ENCODE measurements at places on chromosomes 16 and 17.

- no peak for DNase-seq
Measured at GRCh38 chr16:17177242-17177958, 293.4 kb downstream of the XYLT1 start.

GRCh38 chr16:57373117-57373947 lies 1.0 kb downstream of the CX3CL1 start:
- DNase-seq, result no peak

DNA sequence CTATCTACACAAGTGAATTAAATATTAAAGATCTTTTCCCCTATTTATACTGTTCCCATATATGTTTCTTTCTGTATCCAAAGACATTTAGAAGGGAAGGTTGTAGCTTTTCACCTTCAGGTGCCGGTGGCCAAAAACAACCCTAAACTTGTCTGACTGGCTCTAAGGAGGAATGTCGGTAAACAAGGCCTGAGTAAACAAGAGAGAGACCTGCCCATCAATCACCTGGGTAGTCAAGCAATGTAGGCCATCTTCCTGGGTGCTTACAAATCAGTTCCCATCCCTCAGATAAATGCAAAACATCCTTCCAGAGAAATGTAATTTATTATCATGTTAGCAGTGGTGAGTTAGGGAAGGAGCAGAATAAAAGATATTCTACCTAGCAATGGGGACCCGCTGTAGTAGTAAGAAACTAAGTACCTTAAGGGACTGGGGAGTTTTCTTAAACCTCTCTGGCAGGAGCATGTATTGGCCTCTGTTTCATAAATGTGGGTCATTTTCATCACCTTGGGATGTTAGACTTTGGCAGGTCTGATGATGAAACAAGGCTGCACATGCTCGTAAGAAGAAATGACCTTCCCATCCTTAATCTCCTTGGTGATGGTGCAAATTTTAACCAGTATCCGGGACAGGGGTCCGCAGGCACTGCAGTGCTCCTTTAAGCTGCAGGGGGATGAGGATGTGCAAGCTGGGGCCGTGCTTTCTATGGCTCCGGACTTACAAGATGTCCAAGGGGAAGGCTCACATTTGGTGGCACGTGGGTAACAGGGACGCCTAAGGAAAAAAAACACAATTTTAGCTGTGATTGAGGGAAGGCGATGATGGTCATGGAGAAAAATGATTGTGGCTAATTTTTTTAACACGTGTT lies 8.4 kb downstream of the KRT39 start:
- DNase-seq, result no peak

GRCh38 chr16:84462296-84463210 lies 41.9 kb downstream of the MEAK7 start:
- DNase-seq, result no peak

- no peak for DNase-seq
Measured at GRCh38 chr16:78183437-78184237, 84.2 kb downstream of the WWOX start.

- no peak for DNase-seq
Measured at GRCh38 chr16:69924777-69925191, 26.4 kb upstream of the CLEC18A start.

DNA sequence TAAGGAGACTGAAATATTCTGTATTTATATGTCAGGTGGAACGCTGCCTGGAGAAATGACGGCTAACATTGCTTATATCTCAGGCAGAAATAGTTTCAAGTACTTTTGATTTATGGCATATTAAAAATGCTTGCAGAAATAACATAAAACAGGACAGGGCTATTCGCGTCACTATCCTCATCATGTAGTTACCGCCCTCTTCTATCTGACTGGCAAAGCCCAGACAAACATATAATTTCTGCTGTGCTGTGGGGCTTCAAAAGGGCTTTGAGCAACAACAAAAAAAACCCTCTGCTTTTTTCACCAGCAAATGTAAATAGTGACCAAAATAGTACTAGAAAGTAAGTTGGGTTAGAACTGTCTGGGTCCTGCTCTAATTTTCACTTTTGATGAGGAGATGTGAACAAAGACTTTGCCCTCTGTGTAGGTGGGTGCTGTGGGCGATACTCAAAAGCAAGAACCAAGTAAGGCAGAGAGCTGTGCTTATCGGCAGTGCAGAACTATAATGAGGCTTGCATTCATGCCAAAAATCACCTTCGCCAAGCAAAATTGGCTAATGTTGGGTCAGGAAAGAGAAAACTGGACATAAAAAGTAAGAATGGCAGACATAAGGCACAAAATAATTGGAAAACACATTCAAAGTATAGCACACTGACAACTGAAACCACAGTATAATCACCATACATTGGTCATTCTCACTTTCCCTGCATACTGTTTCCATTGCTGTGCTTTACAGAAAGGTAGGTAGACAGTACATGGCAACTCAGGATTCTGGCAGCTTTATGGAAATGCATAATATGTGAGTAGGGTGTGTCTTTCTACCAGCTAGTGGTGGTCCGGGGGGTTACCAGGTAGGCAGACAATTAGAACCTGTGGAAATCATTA lies 151.2 kb upstream of the AXIN2 start:
- DNase-seq, result no peak

DNA sequence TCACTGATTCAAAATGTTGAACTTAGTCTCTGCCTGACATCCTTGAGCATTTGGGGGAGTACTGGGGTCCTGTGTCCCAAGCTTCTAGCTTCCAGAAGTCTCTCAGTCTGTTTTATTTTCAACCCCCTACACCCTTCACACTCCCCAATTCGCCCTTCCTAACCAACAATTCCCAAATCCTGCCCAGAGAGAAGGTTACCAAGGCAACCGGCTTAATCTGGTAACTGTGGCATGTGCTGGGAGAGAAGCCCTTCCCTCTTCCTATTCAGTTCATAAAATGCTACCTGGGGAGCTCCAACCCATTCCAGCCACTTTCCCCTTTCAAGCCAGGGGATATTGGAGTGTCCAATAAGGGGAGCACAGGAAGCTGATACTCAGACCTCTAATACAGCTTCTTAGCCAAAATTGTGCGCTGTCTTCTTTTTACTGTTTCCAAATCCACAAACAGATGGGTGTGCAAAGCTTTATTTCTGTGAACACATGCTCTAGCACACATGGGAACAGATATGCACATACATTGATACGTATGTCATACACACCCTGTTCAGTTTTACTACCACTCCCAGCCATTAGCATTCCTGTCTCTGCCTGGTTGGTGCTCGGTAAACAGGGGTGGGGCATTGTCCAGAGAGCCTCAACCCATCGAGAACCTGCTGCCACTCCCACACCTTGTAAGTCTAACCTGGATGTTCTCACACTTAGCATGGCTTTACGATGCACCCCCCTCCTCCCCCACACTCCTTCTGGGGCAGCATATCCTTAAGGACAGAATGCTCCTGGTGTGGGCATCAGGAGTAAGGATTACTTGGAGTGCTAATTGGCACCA lies 1.1 kb upstream of the RAPGEFL1 start:
- no peak for DNase-seq

DNA sequence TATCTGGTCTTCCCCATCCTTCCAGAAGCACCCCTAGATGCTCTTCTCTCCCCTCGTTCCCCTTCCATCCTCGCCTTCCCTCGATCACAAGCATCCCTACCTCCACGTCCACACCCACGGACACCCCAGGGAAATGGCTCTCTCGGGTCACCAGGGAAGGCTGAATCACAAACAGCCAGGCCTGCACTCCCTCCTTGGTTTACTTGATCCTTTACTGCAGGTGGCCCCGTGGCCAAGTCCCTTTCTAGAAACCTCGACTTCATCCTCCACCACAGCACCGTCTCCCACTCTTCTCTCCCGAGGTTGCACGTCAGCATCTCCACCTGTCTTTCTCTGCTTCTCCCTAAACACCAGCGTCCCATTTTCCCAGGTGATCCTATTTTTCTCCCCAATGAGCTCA lies 6.5 kb upstream of the RBFOX3 start:
- no peak for DNase-seq
